ENCODE measurements at places on chromosomes 3 and 15.

GRCh38 chr3:20078194-20078714 is 38.0 kb downstream of the KAT2B start:
- DNase-seq = peak; percentile 32

DNA sequence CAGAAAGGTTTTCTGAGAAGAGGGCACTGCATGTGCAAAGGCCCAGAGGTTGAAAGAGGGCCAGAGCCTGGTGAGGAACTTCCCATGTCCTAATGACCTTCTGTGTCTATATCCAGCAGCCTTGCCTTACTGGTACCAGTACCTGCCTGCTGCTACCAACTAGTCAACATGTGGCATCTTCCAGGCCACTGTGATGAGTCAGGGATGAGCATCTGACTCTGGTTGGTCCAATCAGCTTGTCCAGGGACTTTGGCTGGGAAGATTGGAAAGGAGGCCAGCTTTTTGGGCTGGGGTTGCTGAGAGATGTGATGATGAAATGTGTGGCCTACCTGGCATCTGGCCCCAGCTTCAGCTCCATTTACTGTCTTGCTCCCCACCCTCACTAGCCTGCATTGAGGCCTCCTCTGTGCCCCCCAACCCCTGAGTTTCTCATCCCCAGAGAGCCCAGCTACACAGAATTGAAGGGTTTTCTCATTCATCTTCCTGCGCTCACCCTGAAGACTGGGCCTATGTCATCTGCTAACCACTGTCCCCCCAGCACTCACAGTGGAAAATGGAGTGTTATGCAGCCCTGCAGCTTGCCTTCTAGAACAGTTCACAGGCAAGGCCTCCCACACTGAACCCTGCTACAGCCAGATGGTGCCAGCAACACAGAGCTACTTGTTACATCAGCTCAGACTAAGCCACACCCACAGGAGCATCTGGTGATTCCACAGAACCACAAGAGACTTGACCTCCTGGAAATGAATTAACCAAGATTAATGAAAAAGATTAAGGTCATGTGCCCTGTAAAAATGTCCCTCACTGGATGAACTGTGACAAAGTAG is 1.3 kb upstream of the TWF2 start:
- peak; percentile 48 for DNase-seq

DNA sequence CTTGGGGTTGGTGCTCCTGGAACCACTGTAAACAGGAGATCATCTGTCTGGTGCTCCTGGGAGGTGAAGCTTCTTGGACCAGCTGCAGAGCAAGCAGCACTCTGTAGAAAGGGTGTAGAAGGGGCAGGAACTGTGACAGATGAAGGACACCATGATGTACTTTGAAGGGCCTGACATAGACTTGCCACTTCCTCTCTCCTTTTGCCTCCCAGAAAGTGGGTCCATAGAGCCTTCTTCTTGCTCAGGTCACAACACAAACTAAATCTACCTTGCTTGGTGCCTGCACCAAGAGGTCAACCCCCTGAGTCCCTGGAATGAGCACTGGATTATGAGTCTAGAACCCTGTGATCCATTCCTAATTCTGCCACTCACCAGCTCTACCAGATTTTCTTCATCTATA is 176.1 kb upstream of the HES1 start:
- no peak for DNase-seq

DNA sequence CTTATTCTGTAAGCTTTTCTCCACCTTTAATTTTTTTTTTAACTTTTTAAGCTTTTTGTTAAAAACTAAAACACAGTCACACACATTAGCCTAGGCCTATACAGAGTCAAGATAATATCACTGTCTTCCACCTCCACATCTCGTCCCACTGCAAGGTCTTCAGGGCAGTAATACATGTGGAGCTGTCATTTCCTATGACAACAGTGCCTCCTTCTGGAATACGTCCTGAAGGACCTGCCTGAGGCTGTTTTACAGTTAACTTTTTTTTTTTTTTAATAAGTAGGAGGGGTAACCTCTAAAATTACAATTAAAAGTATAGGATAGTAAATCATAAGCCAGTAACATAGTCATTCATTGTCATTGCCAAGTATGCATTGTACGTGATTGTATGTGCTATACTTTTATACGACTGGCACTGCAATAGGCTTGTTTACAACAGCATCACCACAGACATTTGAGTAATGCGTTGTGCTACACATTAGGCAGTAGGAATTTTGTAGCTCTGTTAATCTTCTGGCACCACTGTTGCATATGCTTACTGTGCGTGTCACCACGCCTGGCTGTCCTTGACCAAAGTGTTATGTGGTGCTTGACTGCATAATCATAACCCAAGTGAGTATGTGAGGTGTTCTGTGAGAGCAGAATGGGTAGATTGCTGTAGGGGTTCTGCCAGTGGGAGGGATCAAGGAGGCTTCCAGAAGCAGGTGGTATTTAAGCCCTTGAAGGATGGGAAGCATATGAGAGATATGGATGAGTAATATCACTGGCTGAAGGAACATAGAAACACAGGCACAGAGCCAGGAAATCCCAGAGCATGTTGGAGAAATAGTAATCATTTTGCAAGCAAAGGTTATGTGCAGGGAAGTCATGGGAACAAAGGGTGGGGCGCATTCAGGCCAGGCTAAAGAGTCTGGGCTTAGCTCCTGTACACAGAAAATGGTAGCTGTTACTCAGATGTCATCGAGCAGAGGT is 18.3 kb downstream of the FBXO22 start:
- no peak for DNase-seq

GRCh38 chr15:65401611-65402240 is 21.0 kb downstream of the IGDCC4 start:
- DNase-seq = no peak

Data from NCI-H510A (cell line).